ENCODE measurements at places on chromosomes 4 and X.
A peak's percentile ranks its signal among the peaks of the same experiment; 100 is the strongest.

- no peak for DNase-seq
Measured at GRCh38 chrX:51853251-51853650, 40.2 kb upstream of the MAGED1 start.

DNA sequence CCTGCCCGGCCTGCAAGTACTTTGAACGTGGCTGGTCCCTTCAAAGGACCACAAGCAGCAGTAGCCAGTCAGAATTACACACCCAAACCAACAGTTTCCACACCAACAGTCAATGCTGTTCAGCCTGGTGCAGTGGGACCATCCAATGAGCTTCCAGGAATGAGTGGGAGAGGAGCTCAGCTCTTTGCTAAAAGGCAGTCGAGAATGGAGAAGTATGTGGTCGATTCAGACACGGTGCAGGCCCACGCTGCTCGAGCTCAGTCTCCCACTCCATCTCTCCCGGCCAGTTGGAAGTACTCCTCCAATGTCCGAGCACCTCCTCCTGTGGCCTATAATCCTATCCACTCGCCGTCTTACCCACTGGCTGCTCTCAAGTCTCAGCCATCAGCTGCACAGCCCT is 104.4 kb upstream of the MYOZ2 start:
- DNase-seq, result no peak

- no peak for DNase-seq
Measured at GRCh38 chr4:97216046-97216445, 927.2 kb downstream of the STPG2 start.

GRCh38 chr4:152328582-152328981 is 207.3 kb downstream of the FBXW7 start:
- no peak for DNase-seq

DNA sequence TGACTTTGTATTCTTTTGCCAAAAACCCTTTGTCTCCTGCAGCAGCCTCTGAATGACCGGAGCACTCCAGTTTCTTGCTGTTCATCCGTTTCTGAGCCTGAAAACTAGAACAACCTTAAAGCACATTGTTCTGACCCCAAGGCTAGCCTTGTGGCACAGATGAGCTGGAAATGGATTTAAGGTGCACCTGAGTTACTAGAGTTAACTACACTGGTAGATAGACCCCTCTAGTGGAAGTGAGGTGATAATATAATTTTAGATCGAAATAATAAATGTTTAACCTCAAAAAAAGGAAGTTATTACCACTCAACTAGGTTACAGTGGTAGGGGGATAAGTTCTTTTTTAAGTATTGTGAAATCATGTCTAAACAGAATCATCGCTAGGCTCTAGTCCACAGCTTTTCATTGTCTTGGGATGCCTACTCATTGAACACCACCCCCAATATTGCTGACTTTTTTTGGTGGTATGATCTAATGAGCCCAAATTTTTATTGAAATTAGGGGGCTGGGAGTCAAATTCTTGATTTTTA is 2.7 kb downstream of the PLS3 start:
- no peak for DNase-seq

- peak; percentile 63 for DNase-seq
Measured at GRCh38 chr4:25799522-25799921, 63.3 kb downstream of the SEL1L3 start.

DNA sequence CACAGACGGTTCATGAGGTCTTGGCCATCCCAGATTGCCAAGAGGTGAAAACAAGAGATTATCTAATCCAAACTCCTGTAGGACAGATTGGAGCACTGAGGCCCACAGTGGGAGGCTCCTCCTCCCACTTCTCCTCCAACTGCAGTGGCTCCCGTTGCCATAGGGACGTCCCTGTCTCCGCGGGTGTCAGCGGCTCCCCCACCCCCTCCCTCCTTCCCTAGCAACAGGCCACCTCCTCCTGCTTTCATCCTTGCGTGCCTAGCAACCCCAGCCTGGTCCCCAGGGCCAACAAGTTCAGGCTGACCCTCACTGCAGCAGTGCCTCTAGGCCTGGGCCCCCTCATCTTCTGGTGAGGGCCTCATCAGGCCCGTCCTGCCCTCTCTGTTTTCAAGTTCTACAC is 6.8 kb upstream of the IQSEC2 start:
- DNase-seq, result no peak

DNA sequence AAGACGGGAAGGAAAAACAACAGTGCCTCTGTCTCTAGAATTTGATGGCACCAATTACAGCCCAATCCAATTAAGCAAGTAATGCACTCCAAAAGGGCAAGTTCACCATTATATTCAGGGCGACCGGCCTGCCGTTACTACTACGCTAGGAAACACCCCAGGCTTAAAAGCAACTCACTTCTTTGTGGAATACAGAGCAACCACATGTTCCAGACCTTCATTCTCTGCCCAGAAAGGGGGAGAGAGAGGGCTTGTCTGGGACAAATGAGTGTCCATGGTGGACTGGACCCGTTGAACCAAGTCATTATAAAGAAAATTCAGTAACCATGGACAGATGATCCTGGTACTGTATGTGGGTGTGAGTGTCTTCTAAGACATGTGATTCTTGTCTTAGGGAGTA is 1.6 kb downstream of the KDR start:
- no peak for DNase-seq

DNA sequence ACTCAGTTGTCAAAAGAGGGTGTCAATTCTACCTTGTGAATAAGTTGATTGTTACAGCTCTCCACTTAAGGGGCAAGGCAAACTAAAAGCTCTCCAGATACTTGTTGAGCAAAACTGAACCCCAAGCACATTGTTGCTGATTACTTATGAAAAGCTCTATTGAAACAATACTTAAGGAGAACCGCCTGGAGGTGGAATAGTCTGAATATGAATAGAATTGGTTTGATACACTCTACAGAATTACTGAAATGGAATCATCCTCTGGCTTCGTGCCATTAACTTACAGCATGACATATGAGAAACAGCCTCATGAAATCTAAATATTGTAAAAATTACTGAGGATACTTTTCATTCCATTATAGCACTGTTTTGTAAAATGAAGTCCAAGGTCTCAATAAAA is 127.0 kb upstream of the SH3RF1 start:
- DNase-seq, result no peak

DNA sequence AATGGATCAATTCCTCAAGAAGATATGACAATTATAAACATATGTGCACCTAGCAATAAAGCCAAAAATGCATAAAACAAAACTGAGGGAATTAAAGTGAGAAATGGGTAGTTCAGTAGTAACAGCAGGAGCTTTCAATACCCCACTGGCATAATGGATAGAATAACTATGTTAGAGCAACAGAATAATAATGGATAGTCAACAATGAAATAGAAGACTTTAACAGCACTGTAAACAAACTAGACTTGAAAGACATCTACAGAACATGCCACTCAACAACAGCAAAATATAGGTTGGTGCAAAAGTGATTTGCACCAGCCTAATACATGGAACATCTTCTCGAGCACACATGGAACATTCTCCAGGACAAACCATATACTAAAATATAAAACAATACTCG is 20.0 kb upstream of the MBNL3 start:
- DNase-seq, result no peak

GRCh38 chr4:112813790-112814189 is 176.8 kb downstream of the LARP7 start:
- no peak for DNase-seq

GRCh38 chr4:109171070-109171469 is 131.4 kb downstream of the COL25A1 start:
- no peak for DNase-seq

- DNase-seq, result no peak
Measured at GRCh38 chrX:136219893-136220292, 31.3 kb downstream of the MAP7D3 start.

GRCh38 chr4:184688447-184688846 is 38.9 kb downstream of the PRIMPOL start:
- DNase-seq, result no peak

DNA sequence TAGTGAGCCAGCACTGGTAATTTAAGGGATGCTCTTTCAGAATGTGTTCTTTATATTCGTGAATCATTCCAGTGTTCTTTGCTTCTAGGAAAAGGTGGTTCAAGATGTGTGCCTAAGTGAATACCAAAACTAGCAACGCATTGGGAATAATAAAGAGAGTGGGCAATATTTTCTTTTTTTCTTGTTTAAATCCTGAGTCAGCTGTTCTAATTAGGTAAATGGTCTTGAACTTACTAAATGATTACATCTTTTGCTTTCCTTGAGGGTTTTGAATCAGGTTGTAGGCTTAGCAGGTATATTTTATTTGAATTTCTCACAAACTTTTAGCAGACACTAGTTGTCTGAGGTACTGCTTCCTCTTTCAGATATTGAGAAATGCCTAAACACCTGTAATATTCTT is 29.5 kb downstream of the ENPEP start:
- DNase-seq, result no peak

GRCh38 chrX:31260351-31260750 is 188.5 kb upstream of the FTHL17 start:
- no peak for DNase-seq

DNA sequence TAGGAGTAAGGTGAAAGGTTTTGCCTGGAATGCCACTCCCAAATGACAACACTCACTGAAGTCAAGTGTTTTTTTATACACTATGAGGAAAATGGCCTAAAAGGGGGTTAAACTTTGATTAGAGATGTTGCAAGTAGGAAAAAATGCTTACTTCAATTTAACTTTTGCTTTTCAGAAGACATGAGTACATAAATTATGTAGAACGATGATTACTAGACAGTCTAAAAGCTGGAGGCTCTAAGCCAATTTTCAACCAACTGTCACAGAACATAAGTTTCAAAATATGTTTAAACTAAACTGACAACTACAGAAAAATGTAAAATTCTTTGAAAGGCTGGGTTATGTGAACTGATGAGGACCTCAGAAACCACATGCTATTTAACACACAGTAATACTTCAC is 83.4 kb downstream of the SHISA3 start:
- DNase-seq, result no peak

DNA sequence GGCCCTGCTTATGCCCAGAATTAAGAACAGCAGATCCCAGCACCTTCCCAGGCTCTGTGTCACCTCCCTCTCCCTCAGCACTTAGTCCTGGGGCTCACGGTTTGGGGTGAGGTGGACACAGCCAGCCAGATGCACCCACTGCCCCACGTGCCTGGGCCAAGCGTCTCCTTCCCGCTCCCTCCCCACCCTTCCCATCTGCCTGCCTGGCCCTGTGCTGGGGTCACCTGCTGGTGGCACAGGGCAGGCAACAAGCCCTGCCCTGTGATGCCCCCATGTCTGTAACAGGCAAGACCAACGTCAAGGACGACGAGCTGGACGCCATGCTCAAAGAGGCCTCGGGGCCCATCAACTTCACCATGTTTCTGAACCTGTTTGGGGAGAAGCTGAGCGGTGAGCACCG is 5.3 kb downstream of the MYL5 start:
- DNase-seq, result no peak

DNA sequence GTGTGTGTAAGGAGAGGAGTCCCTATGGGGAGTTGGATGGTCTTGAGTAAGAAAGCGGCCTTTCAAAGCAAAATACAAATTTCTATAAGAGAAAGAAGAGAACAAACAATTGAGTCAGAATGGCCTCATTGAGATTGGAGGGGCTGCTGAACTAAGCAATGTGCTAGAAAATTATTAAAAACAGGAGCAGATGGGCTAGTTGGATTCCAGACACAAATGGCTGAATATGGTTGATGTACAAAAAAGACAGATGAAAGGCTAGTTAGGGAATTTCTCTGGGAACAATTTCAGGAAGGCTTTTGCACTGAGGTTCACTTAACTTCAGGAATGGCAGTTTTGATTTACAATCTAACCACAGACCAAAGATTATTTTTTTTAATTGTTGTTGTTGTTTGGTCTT is 1806.8 kb upstream of the TENM3 start:
- DNase-seq, result no peak

DNA sequence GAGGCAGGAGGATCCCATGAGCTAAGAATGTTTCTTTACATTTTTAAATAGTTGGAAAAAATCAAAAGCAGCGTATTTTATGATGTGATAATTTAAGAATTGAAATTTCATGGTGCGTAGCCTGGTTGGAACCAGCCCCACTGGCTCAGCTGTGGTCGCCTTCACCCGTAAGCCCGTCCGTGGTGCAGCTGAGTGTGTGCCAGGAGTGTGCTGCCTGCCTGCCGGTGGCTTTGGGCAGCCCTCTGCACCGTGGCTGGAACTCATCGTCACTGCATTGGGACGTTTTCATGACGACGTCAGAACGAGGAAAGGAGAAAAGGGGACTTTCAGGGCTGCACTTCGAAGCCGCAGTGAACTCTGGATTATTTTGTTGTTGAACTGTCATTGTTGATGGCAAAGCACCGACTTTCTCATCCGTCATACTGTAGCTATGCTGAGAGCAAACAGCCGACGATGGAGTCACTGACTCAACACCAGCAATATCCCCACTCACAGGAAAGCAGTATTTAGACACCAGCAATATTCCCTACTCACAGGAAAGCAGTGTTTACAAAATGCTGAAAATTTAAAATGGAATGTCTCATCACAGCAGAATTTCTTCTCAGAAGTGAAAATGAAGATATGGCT is 35.1 kb downstream of the PCGF3 start:
- DNase-seq, result no peak

DNA sequence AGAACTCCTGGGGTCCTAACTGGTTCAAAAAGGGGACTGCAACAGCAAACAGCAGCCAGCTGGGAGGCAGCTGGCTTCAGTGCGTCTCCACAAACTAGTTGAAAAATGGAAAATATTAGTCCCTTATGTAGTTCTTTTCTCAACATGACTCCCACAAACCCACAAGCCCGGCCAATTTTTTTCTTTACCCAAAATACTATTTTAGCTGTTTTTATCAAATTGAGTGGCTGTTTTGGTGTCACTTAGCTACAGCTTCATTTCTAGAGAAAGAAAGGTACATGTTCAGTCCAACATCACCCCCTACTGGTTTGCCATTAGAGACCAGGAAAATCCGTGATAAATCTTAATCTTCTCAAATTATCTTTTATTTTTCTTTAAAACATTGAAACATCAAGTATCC is 97.2 kb downstream of the GUCY2F start:
- no peak for DNase-seq

GRCh38 chrX:108557580-108557979 is 117.9 kb downstream of the COL4A5 start:
- DNase-seq, result no peak

GRCh38 chrX:1430451-1430850 is 22.3 kb downstream of the ASMTL start:
- no peak for DNase-seq

DNA sequence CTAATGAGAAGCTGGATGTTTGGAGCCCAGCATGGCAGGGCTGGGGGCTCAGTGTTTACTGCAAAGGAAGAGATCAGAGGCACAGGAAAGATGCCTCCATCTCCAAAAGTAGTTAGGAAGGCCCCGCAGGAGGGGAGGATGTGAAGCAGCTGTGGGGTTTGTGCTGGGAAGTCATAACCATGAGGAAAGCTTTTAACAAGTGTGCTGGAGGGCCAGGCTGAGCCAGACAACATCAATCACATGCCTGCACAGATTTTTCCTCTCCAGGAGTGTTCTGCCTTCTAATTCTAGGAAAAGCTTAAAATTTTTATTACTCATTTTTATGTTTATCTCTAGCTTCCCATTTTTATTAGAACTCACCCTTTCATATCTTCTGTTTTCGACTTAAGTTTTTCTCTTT is 65.4 kb downstream of the GPR82 start:
- DNase-seq, result no peak

DNA sequence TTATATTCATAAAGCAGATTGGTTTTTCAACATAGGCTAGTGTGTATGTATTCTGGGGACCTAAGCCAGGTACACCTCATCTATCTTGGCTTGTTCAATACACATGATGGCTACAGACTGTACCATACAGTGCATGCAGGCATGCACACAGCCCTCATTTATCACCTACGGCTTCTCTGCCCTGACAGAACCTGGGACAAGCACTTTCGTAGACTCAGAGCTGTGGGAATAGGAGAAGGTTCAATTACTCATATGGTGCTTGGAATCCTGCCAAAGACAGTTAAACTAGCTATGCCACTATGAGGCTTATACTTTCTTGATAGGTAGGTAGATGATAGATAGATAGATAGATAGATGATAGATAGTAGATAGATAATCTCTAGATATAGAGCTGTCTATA is 457.2 kb downstream of the GALNTL6 start:
- no peak for DNase-seq
